ENCODE measurements at places on chromosomes 6 and 20.

DNA sequence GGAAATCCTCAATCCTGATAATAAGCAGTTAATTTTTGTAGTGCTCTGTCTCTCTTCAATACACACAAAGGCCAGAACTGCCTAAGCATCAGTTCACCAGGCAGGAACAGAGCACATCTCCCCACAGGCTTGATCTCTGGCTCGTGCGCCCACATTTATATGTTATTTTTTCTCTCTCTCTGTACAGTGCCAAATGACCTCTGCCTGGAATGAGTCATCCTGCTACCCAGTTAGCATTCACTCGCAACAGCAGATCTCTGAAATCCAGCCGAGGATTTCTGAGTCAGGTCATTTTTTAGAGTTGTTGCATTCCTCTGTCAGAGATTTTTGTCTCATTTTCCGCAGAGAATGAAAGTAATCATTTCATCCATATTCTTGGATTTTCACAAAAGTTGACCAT lies 107.1 kb downstream of the COL12A1 start:
- no peak for DNase-seq

DNA sequence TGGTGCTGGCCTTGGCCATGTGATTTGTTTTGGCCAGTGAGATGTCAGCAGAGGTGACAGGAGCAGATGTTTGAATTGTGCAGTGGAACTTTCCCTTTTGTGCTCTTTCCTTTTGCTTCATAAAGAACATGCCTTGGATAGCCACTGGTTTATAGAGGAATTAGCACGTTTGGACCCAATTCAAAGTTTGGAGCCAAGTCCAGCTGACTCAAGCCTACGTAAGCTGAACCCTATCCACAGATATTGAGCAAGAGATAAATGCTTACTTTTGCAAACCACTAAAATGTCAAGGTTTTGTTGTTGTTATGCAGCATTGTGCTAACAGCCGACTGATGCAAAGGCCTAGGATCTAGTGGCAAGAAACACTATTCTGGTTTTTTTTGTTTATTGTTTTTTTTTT lies 230.9 kb upstream of the CITED2 start:
- no peak for DNase-seq

DNA sequence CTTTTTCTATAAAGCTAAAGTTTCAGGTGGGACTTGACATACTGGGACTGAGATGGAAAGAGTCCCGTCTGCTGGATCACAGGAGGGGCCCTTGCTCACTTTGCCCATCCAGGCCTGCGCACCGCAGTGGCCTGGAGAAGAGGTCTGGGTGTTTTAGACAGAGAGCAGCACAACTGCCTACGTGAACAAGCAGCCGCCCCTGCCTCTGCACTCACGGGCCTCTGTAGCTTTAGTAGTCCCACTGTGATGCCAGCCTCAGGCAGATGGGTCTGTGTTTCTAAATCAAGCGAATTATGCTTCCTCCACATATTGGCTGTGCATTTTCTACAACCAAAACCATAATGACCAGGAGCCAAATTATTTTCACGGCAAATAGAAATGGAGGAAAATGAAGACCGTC lies 184.8 kb upstream of the FOXQ1 start:
- DNase-seq = no peak

GRCh38 chr6:64325093-64325492 lies 689.5 kb downstream of the PHF3 start:
- no peak for DNase-seq

DNA sequence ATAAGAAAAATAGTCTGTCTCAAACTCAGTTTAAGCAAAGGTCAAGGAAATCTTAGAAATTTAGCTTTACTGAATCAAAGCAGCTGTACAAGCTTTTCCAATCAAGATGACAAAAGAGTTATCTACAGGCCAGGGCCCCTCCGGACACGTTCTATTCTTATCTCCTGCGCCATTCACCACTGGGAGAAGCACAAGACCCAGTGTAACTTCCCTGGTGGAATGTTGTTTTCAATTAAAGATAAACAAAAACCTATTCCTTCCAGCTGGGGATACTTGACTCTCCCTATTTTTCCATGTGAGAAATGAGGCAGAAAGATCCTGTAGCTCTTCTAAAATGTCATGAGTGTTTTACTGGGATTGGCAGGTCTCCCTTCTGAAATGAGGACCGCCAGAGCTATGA lies 123.3 kb downstream of the TBX18 start:
- no peak for DNase-seq

- DNase-seq = no peak
Measured at GRCh38 chr6:120869397-120869796, 464.9 kb downstream of the TBC1D32 start.

DNA sequence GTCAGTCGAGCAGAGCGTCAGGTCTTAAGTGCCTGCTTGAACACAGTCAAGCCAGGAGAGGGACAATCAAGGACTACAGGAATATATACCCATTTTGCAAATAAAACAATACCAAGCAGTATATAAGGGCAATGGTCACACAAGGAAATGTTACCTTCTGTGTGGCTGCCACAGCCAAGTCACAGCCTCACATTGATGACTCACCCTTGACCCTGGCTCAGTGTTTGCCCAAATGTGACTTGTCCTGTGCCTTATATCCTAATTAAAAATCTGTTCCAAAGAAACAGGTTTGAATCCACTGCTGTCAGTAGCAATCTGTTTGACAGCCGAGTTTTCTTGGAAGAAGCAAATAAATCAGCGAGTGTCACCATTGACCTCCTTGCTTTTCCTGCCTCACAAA lies 34.3 kb downstream of the C6orf89 start:
- no peak for DNase-seq

- DNase-seq = no peak
Measured at GRCh38 chr6:117404548-117404947, 21.2 kb downstream of the ROS1 start.

- no peak for DNase-seq
Measured at GRCh38 chr6:152859225-152859624, 108.6 kb downstream of the VIP start.

DNA sequence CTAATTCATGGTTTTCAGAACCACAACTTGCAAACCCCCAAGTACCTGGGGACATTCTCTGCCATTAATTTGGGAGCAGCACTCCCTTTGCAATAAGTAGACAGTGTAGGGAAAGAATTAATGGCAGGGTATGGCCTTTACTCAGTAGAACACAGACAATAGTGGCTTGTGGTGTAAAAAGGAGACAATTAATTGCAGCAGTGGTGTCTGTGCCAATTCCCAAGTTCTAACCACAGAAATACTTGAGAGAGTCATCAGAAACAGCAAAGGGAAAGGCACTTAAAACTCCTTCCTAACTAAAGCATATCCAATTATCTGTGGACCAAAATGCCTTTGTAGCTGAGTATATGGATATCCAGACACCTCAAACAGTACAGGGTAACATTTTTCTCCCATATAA lies 257.6 kb upstream of the POU3F2 start:
- no peak for DNase-seq

DNA sequence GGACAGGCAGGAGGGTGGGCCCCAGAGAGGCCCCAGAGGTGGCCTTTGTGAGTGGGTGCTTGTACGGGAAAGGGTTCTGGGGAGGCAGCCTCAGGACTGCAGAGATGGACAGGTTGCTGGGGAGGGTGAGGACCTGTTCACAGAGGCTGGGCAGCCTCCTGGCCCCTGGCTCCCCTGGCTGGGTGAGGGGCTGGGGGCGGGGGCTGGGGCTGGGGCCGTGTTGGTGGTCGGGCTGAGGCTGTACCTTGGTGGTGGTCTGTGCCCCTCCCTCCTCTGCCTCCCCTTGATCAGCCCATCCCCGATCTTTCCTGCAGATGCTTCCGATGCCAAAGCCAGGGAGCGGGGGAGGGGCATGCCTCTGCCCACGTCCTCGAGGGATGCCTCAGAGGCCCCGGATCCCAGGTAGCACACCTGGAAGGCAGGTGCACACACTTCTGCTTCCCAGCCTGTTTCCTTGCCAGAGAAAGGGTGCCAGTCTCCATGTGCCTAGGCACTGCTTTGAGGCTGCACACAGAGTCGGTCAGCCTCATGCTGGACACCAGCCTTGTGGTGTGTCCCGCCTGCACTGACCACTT lies 4.8 kb downstream of the TCEA2 start:
- DNase-seq = no peak

DNA sequence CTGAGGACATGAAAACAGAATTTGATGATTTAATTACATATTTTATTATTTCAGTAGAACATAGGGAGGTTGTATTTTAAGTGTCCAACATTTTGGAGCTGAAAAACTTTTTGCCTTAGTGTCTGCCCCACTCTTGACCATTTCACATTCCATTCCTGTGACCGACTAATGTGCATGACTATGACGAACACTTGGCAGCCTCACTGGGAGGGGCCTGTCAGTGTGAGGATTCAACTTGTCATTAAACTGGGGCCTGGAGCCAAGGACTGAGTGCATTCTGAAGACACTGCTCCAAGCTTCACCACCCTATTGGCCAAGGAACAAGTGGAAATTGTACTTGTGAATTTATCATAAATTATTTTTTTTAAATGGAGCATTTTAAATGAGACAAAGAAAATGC lies 661.3 kb downstream of the BCKDHB start:
- DNase-seq = no peak

DNA sequence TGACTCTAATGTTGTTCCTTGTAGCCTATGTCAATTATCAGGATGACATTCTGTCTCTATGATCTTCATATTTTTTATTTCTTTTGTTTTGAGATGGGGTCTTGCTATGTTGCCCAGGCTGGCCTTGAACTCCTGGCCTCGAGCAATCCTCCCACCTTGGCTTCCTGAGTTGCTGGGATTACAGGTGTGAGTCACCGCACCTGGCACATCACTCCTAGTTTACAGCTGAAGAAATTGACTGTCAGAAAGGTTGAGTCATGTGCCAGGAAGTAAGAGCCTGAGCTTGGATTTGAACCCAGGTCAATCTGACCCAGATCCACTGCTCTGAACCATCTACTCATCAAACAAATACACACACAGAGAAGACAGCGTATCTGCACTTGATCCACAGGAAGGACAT lies 14.4 kb downstream of the PPP1R3G start:
- DNase-seq = no peak

GRCh38 chr6:166167258-166167731 lies 356 bp downstream of the TBXT start:
- DNase-seq = no peak

DNA sequence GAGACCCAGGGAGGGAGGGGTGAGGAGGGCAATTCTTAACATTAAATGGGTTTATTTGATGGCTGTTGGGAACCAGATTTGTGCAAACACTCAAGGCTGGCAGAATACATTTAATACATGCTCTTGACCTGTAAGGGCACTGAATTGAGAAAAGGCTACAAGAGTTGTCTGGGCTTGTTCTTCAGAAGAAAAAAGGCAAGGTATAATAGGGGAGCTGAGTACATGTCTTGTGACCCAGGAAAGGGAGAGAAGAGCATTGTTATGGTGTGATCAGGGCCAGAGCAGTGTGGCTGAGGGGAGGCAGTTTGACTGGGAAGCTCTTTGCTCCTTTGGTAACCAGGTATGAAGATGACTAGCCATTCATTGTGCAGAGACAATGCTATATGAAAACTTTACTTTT lies 18.9 kb downstream of the KLHL31 start:
- no peak for DNase-seq
